Fibroblast of the aortic adventitia (primary cell): ENCODE measurements at places on chromosomes 13 and 19. TPM values are rescaled to one million over a fixed set of nuclear protein-coding genes. Genes with fewer than 3 reads are reported as not detected.

GRCh38 chr19:16076958-16077611, 790 bp downstream of the TPM4 start:
- no peak for DNase-seq

PCP2 gene
- total RNA-seq: not detected in 2 replicates

DNA sequence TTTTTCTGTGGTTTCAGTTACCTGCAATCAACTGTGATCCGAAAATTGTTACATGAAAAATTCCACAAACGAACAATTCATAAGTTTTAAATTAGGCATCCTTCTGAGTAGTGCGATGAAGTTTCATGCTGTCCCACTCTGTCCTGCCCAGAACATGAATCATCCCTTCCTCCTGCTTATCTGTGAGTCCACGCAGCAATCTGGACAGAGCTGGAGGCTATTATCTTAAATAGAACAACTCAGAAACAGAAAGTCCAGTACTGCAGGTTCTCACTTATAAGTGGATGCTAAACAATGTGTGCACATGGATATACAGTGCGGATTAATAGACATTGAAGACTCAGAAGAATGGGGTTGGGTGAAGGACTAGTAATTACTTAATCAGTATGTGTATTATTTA, 583.7 kb upstream of the SPRY2 start:
- DNase-seq: peak; percentile 75

DNA sequence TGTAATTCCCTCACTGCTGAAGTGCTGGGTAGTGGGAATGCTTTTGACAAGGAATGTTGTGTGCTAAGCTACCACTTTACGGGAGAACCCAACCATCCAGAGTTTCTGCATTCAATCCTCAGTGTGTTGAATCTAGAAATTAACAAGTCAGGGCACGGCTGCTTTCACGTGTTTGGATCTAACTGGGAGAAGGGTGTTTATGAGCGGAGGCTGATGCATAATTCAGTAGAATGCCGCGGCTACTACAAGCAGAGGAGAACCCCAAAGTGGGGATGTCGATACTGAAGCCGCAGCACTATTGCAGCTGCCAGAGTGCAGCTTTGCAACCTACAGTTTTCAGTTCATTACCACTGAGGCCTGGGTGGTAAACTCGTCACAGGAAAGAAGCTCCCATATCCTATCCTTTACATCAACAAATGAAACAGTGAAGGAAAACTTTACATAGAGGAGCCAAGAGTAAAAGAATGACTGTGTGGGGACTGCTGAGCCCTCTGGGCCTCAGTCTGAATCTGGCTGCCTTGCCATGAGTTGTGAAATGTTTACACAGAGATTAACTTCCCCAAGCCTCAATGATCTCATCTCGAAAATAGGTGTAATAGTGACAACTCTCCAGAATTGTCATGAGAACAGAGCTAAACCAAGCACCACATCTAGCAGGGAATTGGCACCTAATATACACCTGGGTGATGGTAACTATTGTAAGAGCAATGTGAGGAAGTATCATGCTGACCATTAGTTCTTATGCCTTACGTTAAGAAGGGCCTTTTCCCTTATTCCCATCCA, 531.7 kb downstream of the MYO16 start:
- DNase-seq: no peak

DNA sequence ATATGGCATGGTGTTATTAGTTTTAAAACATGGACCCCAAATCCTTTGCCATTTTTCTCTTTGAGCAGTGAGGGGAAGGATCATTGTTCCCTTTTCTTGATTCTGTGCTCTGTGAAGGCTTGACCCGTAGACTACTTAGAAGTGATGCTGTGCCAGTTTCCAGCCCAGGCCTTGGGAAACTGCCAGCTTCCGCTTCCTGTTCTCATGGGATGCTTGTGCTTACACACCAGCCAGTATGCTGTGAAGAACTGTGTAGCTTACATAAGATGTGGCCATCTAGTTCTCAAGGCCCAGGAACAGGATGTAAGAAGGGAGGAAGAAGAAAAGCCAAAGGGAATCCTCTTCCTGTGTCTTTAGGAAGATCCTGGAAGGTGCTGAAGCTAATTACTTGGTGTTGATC, 180.9 kb downstream of the PCCA start:
- DNase-seq: peak; percentile 89

DNA sequence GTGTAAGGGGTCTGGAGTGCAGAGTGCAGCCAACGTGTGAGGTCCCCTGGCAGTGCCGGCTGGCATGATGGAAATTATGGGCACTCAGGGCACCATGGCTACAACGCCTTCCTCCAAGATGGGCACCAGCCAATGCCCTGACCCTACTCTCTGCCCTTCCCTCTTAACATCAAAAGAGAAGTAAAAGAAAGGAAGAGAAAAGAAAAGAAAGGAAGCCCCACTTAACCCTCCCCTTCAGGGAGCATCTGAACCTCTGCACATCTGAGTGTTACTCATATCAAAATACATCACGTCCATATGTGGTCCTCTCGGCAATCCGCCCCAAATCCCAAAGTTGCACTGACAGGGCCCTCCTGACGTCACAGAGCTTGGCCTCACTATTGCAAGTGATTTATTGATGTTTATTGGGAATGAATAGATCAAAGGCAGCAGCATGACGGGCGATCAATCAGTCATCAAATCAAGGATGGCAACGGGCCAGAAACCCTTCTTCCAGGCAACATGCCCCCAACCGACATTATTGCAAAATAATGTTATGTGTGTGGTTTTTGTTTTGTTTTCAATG, 1.3 kb downstream of the TSHZ3 start:
- peak; percentile 66 for DNase-seq

DNA sequence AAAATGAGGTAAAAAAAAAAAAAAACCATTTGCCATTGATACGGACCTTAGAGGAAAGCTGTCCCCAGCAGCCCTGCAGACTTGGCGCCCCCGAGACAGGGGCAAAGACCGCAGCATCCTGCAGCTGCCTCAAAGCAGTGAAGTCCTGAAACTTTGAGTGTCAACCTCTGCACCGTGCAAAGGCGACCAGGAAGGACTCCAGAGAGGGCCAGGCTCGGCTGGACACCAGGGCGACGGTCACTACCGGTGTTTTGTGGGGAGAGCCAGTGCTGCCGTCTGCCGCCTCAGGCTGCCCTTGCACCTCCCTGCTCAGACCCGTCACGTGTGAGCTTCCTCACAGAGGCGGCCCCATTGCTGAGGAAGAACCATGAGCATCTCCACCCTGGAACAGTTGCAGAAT, 146.7 kb upstream of the SPACA7 start:
- no peak for DNase-seq

DNA sequence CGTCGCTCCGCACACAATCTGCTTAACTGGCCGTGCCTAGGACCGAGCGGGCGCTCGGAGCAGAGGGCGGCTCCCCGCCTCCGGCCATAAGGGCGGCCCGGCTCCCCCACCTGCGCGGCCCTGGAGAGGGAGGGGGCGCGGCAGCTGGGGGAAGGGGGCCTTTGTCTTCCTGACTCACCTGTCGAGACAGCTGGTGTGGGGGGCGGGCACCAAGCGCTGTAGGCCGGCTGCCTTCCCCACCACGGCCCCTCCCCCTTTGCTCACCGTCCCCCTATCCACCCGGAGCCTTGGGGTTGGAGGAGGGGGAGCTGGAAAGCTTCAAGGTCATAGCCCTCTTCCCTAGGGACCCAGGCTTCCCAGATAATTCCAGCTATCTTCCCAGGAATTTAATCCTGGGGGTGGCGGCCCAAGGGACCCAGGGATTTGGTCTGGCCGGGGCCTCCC, 1.2 kb downstream of the VASP start:
- DNase-seq: no peak

DNA sequence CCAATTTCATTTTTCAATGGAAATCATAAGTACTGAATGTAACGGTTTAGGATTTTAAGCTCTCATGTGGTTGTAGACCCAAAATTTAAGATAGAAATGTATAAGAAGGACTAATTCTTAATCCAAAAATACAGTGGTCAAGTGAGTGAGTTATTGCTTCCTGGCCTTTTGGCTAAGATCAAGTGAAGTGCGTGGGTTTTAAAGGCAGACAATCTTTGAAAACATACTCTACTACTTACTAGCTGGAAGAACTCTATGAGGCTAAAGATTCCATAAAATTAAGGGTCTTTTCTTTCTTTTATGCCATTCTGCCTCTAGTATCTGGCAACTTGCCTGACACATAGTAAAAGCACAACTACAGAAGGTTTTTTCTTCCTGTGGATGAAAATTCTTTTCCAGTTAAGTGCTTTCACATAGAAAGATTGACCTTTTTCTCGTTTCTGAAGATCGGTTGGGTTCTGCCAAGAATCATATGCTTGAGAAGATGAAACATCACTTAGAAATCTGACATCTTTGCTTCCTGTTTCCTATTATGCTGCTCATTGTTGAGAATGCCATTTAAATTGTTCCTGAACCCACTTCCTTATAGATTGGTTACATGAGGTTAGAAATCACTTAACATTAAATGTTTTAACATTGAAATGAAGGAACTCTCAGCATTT, 26.4 kb upstream of the SCEL start:
- peak; percentile 47 for DNase-seq

DNA sequence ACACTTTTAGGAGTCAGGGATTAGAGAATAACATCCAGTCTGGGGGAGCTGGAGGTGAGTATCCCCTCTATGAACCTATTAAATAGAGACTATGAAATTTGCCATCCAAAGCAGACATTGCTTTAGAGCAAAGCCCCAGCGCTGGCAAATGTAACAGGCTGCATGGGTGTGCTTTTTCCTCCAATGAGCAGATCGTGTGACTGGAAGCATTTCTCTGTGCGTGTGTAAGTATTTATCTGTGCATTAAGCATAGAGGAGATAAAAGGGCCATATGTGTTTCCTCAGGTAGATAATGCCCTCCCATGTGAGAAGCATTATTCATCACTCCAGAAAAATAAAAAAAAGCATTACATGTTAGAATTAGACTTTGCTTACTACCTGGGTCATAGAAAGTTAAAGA, 924 bp downstream of the TNFSF13B start:
- DNase-seq: peak; percentile 23

ZNF132 gene
- 9.2 and 10.8 TPM in 2 replicates for total RNA-seq

- DNase-seq: peak; percentile 83
These were observed 5.5 kb upstream of the ENOX1 start for GRCh38 chr13:43792076-43792881.

- no peak for DNase-seq
These were observed 1375.6 kb downstream of the EFNB2 start for GRCh38 chr13:105159841-105160240.
